ENCODE measurements at places on chromosomes 1 and 21.

GRCh38 chr1:26856181-26856580 is 6.8 kb upstream of the SFN start:
- no peak for DNase-seq

GRCh38 chr1:86239894-86240293 is 83.3 kb upstream of the COL24A1 start:
- no peak for DNase-seq

DNA sequence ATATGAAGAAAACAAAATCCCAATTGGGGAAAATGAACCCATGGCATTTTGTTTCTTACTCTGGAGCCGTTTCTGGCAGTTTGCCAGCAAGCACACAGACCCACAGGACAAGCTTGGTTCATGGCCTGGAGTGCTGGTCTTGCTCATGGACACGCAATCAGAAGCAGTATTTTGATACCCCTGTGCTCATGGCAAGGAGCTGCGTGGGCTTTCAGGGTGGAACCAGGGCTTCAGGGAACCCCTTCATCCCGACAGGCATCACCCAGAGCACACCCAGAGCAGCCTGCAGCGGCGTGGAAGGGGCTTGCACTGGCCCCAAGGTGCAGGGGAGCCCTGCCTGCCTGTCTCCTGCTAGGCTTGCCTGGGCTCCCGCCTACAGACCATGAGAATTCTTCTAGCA is 45.4 kb upstream of the PCBP3 start:
- DNase-seq = no peak

GRCh38 chr21:45333583-45334121 is 46.0 kb upstream of the POFUT2 start:
- DNase-seq = no peak

DNA sequence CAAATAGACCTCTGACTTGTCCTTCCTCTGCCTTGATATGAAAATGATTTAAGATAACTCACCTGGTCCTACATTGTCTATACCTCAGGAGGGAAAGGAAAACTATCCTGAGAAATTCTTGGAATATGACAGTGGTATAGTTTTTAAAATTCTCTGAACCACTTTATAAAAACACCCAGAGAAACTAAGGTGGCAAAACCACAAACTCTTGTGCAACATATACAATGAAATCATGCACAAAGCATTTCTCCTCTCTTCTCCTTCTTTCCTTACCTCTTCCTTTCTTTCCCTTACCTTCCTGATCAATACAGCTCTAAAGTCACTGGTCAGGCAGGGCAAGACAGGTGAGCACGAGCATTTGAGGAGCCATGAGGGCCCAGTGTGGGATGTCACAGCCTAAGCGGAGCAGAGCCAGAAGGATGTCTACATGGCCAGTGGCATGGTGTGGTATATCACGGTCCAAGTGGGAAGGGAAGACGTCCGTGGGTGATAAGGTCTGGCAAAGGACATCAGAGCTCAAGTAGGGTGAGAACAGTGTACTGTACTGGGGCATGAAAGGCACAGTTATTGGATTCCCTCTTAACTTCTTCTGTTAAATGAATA is 543.3 kb downstream of the DPYD start:
- DNase-seq = no peak

DNA sequence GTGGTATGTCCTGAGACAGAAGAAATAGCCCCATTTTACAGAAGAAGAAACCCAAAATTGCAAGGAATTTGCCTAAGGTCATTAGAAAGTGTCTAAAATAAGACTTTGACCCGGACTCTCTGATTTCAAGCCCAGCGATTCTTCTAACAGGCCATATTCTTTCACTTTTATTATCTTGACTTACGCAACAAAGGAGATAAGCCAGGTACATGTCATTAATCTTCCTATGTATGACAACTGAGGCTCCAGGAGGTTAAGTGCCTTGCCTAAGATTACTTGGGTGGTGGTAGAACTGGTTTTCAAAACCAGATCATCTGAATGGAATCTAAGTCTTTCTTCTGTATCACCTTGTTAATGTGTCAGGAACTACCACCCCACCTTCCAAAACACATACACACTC is 124.3 kb downstream of the PBX1 start:
- DNase-seq = no peak

DNA sequence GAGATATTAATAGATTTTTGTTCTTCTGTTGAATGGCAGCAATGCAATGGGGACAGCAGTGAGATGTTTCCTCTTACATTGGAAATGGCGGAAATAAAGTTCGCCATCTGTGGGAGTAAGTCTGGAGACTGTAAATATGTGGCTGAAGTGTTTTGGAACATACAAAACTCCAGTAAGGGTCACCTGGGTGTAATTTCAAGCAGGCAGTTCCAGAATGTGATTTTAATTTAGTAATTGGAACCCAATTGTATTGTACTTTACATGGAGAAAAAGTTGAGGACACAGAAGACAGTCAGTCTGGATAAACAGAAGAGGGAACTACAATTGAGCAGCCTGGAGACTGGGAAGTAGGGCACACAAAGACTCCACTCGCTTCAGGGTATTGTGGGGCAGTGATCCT is 108.6 kb downstream of the NTMT2 start:
- DNase-seq = no peak

DNA sequence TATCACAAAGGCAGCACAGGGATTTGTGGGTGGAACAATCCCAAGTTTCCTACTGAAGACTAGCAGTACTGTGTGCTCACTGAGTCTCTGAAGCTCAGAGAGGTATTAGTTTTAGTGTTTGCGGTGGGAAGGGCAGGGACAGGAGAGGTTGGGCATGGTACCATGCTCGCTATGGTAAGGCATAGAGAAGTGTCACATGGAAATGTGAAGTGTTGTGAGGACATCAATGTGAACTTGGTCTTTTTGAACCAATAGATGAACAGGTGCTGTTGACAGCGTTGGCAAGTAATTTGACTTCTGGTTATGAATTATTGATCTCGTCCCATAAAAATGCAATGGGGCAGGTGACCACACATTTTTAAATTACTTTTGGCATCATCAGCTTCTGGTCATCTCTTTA is 55.8 kb upstream of the ADAMTS1 start:
- DNase-seq = no peak

DNA sequence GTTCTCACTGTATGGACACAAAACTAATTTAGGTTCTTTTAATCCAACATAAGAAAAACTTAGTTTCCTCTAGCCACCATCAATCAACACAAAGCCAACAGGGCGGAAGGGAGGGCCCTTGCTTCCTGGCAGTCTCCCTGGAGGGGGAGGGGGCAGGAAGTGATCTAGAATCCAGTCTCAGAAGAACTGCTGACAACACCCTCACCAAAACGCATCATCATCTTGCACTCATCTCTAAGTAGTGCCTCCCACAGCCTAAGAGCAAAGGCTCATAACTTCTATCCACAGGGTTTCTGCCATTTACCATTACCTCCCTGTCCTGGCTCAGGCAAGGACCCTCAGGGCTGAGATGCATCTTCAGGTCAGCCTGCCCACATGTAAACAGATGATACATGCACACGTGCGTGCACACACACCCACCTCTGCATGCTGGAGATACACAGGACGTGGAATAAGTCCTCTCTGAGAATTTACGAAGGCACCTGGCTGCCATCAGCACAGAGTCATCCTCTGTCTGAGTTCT is 20.5 kb downstream of the HIVEP3 start:
- DNase-seq = peak; percentile 63

GRCh38 chr21:41170442-41170841 is 2.5 kb downstream of the BACE2 start:
- no peak for DNase-seq

GRCh38 chr21:42571391-42572150 is 57.9 kb downstream of the SLC37A1 start:
- no peak for DNase-seq

DNA sequence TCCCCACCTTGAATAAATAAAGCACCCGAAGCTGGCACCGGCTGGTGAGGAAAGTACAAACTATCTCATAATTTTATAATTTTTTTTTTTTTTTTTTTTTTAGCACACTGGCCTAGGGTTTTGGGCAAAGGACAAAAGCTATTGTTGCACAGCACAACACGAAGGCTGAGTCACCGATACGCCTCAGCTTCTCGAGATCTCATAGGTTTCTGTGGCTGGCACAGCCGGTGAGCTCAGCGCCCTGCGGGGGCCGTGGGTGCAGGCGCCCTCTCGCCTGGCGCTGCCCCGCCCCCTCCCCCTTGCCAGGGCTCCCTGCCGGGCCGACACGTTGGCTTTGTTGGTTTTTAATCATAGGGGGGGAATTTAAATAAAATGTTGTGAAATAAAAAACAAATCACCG is 17.2 kb downstream of the CASZ1 start:
- no peak for DNase-seq

- no peak for DNase-seq
These were observed 134.7 kb downstream of the TGFBR3 start for GRCh38 chr1:91751275-91751674.

- no peak for DNase-seq
These were observed 32.1 kb downstream of the EYA3 start for GRCh38 chr1:28056129-28056925.

DNA sequence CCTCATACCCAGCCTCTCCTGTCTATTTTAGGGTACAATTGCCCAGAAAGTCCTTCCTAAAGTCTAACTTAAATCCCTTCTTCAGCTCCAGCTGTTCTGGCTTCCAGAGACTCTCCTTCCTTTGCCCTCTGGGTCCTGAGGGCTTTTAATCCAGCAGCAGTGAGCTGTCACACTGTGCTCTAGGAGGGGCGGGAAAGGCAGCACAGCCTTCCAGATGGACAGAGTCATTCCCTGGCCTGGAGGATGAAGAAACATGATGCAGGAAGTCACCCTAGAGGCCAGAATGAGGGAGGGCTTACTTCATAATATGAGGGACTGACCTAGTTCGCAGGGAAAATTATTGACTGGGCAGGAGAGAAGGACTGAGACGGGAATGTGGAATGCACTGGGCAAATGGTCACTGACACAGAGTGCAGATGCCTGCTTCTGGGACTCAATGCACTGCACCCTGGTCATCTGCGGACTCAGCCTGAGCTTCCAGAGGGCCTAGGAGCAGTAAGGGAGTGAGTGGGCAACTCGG is 1.3 kb downstream of the SH2D2A start:
- no peak for DNase-seq

- DNase-seq = no peak
These were observed 18.7 kb downstream of the SLC19A1 start for GRCh38 chr21:45523411-45524101.

- no peak for DNase-seq
These were observed 65.7 kb upstream of the MORC3 start for GRCh38 chr21:36254106-36254941.

- no peak for DNase-seq
These were observed 24.5 kb downstream of the ADARB1 start for GRCh38 chr21:45098867-45099266.

GRCh38 chr1:167249702-167250101 is 29.0 kb downstream of the POU2F1 start:
- no peak for DNase-seq

GRCh38 chr1:229027622-229028182 is 243.2 kb upstream of the RAB4A start:
- DNase-seq = no peak

DNA sequence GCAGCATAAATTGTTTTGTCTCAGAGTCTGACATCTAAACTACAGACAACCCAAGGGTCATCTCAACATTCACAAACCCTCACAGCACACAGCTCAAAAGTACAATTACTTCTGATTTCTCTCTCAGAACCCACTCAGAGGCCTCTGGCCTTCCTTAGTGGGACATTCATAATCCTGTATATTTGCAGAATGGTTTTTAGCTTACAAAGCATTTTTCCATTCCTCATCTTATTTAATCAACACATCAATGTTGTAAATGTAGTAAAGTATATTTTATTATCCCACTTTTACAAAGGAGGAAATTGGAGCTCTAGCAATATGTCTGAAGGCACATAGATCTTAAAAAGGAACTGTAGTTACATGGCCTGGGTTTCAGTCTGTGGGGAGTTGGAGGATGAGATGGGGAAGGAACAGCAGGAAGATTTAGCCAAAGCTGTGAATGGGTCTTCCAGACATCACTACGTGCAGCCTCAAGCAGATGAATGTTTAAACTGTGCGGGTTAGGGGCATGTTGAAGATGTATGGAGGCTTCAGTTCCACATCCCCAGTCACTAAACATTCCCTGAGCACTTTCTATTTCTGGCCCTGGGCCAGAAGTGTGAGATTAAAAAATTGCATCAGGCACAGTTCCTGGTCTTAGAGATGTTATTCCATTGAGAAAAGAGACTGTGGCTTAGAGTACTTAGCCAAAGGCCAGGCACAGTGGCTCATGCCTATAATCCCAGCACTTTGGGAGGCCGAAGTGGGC is 13.3 kb downstream of the AKNAD1 start:
- no peak for DNase-seq

DNA sequence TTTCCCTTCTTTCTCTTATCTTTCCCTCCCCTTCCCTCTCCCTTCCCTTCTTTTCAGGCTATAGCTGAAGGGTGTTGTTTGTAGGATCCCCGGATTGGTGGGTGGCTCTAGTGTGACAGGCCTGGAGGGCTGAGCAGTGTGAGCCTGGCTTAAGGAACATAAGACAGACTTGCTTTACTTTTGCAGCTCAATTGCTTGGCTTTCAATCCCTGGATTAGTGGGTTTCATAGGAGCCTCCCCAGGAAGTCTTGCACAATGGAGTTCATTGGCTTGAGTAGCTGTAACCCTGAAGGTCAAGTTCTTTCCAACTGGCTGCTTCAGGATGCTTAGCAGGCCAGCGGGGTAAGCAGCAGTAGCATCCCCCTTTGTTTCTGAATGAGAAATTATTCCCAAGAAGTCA is 126.7 kb downstream of the CAMTA1 start:
- DNase-seq = no peak

DNA sequence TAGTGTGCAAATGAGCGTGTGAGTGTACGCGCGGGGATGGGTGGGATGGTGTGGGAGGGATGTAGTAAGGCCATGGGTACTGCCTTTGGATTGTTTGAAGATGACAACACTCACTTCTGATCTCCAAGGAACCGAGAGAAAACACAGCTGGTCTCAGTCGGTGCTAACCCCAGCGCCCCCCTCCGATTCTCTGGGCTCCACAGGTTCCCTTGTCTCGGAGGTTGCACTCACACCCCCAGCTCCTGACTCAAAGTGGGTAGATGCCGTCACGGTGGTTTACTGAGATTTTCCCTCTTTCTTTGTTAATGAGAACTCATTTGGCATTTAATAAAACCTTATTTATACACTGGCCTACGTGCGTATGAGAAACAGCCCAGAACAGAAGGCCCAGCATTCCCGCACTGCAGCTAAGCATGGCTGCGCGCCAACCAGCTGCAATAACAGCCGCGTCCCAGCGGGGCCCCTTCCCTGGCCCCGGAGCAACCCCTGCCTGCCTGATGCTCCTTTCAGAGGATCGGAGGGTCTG is 25.8 kb downstream of the ABCA4 start:
- no peak for DNase-seq

DNA sequence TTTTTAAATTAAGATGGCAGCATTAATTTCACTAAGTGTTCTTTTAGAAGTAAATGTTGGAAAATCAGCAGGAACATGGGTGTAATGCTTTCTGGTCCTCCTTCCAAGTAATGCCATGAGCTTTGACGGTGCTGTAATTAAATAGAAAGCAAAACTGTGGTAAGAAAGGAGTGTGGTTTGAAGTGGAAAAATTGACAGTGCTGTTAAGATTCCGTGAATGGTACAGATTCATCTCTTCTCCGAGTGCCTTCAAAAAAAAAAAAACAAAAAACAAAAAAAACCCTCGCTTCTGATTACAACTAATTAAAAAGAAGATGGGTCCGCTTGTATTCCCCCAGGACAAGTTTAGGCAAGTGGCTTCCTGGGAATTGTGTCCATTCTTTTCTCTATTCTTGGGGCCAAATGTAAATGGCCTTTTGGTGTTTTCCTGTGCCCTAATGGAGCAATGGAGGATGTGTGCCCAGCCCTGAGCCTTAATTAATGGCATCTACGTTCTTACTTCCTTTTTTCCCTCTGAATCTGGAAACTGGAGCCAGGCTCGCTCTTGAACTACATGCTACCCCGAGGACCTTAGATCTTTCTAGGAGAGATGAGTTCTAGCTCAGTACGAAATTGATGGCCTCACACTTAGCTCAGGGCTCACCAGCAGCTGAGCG is 5.1 kb downstream of the LMO4 start:
- DNase-seq = no peak
